Activated CD8-positive, alpha-beta memory T cell treated with anti-CD3 and anti-CD28 coated beads, Interleukin-2, amount 50 U/mL, for 48 hours (primary cell): ENCODE measurements at places on chromosomes 6 and 20.
A peak's percentile ranks its signal among the peaks of the same experiment; 100 is the strongest.

DNA sequence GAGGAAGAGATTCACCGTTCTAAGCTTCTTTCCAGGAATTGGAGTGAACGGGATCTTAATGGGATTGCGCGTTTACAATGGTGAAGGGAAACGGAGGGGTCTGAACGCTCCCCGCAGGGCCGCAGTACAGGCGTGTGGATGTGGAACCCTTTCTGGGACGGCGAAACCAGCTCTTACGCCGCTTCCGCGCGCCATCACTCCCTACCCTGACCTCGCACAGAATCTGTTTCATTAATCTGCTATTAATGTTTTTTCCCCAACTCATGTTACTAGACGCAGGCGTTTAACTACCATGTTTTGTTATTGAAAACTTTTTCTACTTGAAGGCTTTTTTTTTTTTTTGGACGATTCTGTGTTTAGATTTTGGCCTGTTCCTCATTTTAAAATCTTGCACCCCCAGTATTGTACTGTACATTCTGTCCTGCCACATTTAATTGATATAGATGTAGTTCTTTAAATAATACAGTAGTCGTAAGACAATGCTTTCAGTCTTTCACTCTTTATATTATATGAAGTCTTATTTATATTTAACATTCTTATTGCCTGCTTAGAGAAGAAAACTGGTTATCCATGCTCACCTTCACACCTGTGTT is 696 bp upstream of the SUPT3H start:
- no peak for DNase-seq

- no peak for DNase-seq
Observed at GRCh38 chr6:162058281-162058875, 669.2 kb downstream of the PRKN start.

DNA sequence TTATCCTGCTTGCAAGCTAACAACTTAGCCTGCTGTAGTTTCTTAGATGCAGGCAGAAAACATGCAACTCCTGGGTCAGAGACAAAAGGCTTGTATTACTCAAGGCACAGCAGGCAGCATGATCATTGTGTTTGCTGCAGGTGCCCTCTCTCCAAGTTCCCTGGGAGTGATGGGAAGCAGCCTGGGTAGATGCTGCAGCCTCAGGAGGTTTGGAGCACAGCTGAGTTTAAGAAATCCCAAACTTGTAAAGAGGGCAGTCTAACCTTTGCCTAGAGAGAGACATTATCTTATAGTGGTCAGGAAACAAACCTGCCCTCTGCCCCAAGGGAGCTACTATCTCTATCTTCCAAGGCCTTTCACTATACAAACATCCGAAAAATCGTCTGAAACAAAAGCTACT is 61.1 kb downstream of the PFDN4 start:
- no peak for DNase-seq

GRCh38 chr6:134599079-134599478 is 281.2 kb upstream of the SGK1 start:
- no peak for DNase-seq

DNA sequence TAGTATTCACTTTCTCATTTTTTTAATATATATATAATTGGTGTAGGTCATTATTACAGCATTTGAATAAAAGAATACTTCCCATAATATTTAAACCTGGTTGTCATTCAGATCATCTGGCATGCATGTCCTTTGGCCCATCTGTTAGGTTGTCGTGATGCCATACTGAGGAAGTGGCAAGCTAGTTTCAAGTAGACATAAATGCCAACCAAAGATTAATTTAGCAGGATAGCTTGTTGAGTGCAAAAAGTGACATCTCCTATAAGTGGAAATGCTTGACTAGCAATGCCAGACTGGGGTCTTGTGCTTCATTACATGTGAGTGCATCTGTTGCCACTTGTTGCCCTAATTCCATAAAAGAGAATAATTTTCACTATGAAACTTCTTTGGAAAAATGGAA is 1044.7 kb downstream of the GRIK2 start:
- DNase-seq = no peak

DNA sequence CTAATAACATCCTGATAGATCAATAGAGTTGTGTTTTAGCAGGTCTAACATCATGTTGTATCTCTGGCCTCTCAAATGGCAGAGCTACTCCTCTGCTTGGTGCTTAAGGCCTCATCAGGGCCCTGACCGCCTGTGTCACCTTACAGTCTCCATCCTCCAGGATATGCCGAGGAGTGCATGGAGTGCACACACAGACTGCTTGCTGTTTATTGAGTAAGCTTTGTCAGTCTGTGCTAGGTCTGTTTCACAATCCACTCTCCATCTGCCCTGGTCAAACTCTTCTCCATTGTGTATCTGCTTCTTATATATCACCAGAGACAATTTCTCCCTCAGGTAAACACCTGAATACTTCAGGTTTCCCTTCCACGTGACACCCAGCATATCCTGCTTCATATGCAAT is 136.1 kb downstream of the SLC24A3 start:
- no peak for DNase-seq

- DNase-seq = no peak
Observed at GRCh38 chr20:20412750-20413149, 44.8 kb downstream of the INSM1 start.

GRCh38 chr20:37531856-37532255 is 4.2 kb upstream of the BLCAP start:
- peak; percentile 32 for DNase-seq

DNA sequence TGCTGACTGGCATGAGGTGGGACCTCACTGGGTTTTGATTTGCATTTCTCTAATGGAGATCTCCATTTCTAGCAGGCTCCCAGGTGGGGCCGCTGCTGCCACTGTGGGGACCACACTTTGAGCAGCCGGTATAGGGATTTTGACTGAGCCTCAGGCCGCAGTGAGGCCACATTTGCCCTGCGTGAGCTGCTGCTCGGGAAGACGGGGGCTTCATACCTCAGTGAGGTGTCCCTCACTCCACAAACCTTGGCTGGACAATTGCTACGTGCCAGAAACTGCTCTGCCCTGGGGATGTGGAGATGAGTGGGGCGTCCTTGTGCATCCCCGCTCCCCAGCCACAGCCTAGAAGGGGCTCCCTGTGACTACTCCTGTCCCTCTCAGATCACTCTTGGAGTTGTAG is 134.3 kb downstream of the ANKRD60 start:
- DNase-seq = no peak

DNA sequence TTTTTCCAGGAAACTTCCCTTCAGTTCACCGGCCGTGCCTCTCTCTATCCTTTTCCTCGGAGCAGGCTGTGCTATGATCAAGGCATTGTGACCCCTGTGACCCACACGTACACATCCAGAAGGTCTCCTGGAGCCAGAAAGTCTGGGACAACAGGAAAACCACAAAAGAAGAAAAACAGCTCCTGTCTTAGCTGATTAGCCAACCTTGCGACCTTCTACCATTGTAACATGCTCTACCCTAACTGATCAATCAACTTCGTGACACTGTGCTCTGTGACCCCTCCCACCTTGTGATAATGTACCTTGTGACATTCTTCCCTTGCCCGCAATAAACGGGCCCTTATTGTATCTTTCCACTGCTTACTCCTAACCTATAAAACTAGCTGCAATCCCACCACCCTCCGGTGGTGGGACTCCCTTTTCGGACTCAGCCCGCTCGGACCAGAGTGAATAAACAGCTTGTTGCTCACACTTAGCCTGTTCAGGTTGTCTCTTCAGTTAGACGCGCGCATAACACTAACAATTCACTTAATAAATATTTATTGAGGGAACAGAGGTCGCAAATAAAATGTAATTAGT is 24.2 kb downstream of the ZNF311 start:
- peak; percentile 67 for DNase-seq
